ENCODE measurements at places on chromosomes 2 and 18.

DNA sequence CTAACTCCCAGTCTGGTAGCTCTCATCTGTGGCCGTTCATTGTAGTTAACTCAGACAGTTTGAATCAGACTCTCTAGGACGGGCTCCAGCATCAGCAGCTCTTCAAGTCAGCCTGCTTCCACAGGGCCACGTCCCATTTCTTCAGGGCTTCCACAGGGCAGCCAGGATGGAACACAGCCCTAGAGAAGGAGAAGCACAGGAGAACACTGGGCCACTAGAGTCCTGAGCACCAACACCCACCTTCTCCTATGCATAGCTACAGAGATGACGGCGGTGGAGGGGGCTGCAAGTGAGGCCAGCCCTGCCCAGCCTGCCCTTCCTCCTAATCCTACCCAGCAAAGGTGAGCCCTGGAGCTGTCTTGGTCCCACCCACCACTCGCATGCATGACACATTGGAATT lies 10.2 kb upstream of the TEX261 start:
- no peak for DNase-seq

DNA sequence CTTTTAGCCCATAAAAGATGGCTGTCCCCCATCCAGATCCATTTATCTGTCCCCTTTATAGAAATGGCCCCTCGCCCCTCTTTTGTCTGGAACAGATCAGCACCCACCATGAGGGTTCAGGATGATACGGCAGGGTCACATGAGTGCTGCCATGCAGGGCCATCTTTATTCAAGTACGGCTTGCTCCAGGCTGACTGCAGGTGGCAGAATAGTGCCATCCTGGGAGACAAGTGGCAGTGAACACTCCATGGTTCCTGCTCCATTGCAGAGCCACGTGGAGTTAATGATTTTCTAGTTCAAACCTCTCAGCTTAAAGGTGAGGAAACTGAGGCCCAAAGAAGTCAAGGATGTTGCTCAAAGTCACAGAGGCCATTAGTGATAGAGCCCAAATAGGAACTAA lies 180.6 kb downstream of the CLIP4 start:
- no peak for DNase-seq

- no peak for DNase-seq
Observed at GRCh38 chr2:60884800-60885199, 3.4 kb downstream of the REL start.

GRCh38 chr2:151637271-151637781 lies 97.0 kb downstream of the NEB start:
- DNase-seq: peak; percentile 13

GRCh38 chr2:211990335-211990734 lies 548.3 kb downstream of the ERBB4 start:
- no peak for DNase-seq

DNA sequence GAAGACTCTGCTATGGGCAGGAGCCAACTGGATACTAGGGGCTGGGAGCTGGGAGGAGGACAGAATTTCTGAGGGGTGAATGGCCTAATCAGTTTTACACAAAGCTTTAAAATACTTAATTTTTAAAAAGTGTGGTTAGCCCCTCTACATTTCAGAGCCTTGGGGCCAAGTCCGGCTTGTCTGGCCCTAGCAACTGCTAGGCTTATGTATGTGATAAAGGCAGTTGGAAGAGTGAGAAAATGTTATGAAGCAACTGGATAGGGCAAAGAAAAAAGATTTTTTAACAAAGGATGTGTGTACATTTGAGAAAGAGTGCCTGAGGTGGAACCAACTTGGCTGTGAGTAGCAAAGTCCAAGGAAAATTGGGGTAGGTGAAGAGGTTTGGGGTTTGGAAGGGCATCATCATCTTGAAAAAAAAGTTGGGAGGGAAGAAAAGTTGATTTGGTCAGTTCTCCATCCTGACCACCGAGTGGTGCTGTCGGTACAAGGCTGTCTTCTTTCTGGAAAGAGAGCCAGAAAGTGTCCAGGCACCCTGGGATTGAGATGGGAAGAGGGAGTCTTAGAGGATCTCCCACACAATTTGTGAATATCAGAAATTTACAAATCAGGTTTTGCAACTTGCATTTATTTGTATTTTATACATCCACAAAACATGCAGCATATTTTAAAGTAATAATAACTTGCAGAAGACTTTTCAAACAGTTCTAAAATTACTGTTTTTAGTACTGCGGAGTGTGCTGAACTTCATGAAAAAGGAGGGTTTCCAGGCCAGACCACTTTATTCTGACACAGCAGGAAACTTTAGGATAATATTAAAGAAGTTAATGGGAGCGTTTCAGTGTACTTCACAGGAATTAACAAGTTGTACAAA lies 10.5 kb upstream of the CDK15 start:
- no peak for DNase-seq

- no peak for DNase-seq
Observed at GRCh38 chr18:48917579-48918517, 32.9 kb downstream of the SMAD7 start.

- no peak for DNase-seq
Observed at GRCh38 chr18:51531501-51531900, 334.0 kb upstream of the MEX3C start.

- DNase-seq: no peak
Observed at GRCh38 chr2:72134408-72134996, 13.2 kb downstream of the CYP26B1 start.

DNA sequence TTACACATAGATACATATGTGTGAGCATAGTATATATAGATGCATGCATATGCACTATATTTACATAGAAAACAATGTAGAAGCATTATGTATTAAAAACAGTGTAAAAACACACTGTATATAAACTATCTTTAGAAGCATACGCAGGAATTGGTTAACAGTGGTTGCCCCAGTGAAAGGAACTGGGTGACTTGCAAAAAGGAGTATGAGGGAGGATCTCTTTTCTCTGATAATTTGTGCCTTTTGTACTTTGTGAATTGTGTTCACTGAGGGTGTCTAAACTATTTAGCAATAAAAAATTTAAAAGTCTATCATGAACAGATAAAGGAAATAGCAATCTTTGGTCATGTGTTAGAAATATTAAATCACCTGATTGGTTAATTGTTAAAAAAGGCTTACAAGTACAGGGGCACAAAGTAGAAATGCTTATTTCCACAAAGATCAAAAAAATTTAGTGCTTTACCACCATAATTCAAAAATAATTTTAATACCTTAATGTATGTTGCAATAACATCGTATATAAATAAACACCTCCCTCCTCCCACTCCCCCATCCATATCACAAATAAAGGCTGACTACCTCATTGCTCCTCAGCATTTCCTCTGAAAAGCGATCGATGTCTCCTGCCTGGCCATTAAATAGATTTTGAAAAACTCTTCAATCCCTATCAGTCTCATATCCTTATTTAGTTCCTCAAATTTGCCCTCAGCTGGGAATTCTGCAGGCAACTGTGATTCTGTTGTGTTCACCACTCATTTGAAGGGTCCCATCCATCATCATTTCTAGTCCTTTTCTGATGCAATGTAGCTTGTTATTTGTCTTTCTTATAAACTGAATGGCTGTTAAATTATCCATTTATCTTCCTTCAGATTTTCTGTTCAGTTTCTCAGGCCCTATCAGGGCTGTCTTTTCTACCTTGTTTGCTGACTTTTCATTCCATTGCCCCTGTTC lies 257.3 kb downstream of the AGPS start:
- no peak for DNase-seq

GRCh38 chr2:101987832-101988231 lies 3.9 kb upstream of the IL1R2 start:
- no peak for DNase-seq

GRCh38 chr2:187855689-187856088 lies 301.5 kb upstream of the TFPI start:
- no peak for DNase-seq

DNA sequence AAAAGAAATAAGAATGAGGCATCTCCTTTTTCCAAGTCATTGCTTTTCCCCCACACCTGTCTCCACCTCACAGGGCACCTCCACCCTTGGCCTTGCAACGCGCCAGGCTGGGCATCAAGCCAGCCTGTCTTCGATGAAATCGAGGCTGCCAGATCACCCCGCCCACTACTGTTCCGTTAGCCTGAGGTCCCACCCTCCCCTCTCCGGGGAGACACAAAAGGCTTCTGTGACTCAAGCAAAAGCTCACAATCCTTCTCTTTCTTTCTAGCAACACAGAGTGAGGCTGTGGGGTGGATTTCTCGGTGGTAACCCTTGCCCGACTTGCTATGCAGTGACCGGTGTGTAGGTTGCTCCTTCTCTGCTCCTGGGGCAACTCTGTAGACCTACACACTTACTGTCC lies 9.9 kb downstream of the TNP1 start:
- DNase-seq: no peak

GRCh38 chr2:37466533-37467222 lies 122.2 kb downstream of the QPCT start:
- DNase-seq: no peak

DNA sequence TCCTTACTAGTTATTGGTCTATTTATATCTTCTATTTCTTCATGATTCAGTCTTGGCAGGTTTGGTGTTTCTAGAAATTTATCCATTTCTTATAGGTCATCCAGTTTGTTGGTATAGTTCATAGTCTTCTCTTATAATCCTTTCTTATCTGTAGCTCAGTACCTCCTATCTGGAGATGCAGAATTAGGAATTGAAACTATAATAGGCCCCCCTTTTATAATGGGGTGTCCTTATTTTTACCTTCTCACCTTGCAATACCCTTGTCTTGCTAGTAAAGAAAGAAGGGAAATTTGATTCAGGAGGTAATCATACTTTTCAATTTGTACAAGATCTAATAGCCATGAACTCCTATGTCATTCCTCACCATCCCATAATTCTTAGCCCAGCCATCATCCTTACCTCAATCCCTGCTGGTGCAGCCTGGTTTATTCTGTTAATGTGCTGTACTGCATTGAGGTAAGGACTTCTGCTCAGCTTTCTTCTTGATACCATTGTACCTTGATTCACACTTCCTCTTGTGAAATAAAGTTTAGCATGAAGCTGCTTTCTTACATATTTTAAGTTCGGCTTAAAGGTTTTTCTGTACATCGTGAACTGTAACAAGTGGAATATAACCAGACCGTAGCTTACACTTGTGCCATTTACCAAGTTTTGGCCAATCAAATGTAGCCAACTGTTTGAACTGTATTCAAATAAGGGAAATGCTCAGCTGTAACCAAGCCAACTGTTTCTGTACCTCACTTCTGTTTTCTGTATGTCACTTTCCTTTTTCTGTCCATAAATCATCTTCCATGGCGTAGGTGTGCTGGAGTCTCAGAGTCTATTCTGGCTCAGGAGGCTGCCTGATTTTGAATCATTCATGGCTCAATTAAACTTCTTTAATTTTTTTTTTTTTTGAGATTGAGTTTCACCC lies 40.1 kb upstream of the PTH2R start:
- no peak for DNase-seq

DNA sequence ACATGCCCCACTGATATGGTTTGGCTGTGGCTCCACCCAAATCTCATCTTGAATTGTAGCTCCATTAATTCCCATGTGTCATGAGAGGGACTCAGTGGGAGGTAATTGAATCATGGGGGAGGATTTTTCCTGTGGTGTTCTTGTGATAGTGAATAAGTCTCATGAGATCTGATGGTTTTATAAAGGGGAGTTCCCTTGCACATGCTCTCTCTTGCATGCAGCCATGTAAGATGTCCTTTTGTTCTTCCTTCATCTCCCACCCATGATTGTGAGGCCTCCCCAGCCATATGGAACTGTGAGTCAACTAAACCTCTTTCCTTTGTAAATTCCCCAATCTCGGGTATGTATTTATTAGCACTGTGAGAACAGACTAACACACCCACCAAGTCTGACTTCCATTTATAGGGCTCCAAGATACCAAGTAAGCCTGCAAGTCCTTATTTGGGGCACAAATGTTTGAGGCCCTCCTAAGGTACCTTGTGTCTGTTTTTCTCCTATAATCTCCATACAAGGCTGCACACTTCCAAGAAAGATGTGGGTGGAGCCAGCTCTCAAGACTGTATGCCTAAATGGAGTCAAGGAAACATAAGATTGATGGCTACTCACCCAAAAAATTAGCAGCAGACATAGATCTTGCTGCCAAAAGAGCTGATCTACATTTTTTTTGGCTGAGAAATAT lies 364.7 kb downstream of the TXNL1 start:
- DNase-seq: no peak

DNA sequence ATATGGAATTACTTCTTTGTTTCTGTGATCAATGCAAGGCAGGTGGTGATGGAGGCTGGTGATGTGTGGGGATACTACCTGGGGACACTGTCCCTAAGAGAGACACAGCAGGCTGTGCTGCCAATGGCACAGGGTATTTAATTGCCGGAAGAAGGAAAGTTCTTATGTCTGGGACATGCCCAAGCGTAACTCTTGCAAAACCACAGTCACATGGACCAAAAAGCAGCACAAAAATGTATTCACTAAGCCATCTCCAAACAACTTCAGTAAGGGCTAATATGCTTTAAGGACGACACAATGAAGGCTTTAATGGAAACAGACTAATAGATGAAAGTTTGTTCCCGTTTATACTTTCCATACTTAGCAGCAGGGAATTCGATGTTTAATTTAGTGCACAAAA lies 49.7 kb upstream of the AP1S3 start:
- no peak for DNase-seq

GRCh38 chr2:144071461-144071860 lies 448.5 kb downstream of the ZEB2 start:
- no peak for DNase-seq

- DNase-seq: no peak
Observed at GRCh38 chr2:6421138-6421730, 444.5 kb downstream of the CMPK2 start.

DNA sequence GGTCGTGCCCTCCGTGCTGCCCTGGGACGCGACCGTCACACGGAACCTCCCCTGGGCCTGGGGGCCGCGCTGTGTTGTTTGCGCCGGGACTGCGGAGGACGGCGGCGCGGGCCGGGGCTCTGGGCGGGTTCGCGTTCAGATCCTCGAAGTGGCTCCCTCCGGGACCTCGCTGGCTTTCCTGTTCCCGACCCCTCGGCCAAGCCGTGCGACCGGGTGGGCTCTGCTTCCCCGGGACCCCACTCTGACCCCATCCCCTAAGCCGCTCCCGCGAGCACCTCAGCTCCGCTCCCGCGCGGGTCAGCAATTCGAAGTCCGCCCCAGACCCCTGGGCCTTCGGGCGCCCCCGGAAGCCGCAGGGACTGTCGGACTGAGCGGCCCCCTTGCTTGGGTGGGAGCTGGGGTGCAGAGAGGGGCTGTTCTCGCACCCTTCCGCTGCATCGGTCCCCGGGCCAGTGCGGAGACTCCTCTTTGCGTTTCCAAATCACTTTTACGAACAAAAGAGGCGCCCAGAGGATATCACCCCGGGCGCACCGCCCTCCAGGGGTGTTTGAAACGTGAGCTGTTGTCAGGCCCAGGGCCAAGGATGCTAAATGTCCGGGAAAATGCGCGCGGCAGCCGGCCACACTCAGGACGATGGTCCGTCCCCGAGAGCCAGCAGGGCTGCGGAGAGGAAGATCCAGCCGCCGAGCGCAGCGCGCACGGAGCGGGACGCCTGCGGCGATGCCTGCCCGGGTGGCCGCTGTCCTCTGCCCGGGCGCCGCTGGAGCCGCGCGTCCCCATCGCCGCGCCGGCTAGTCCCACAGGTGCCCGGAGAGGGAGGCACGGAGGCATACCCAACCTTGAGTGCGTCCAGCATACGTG lies 73.5 kb downstream of the ZCCHC2 start:
- DNase-seq: no peak

DNA sequence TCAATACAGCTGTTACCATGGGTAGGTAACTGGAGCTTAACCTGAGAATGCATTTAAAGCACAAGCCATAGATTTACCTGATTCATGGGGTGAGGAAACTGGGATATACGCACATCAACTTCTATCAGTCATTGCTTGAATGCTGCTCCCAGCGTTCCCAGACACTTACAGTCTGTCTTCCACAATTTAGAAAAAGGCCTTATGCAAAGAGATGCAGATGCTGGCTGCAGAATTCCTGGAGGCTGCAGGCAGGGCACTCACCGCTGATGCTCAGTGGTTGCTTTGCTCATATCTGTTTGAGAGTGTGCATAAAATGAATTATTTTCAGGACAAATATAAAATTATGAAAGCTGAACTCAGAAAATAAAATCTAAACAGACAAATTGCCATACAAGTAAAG lies 950.7 kb upstream of the PIK3C3 start:
- DNase-seq: no peak
